ENCODE measurements at places on chromosomes 3 and 15.

- no peak for DNase-seq
These were observed 549.8 kb downstream of the NSUN3 start for GRCh38 chr3:94612631-94613030.

DNA sequence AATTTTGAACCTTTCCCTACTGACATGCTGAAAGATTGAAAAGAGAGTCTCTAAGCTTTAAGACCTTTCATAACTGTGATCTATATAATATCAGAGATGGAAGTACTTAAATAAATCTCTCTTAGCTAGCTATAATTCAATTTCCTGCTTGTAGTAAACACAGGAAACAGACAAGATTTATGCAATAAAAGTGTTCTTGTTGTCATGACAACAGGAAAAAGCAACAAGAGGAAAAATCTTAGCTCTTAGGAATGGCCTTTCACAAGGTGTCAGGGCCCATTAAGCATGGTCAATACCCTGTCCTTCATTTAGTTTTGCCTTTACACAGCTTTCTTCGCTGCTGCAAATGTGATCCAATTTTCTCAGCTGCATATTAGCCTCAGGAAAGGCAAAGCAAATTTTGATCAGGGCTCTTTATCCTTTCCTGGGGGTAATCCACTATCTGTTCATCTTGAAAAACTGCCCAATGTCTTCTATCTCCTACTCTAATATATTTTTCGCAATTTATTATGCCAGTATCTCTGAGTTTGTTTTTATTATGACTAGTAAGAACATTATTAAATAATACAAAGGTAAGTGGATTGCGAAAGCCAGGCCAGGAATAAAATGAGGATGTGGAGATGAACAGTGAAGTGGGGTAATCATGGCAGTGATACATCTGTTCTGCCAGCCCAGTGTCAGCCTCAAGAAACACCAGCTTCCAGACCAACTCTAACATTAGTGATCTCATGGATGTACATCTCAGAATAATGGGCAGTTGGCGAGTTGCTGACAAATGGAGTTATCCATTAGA lies 28.7 kb downstream of the SIDT1 start:
- DNase-seq = no peak

- DNase-seq = no peak
These were observed 887.8 kb downstream of the IGSF11 start for GRCh38 chr3:118146658-118147375.

GRCh38 chr3:127689266-127689860 lies 16.6 kb downstream of the ABTB1 start:
- DNase-seq = no peak

GRCh38 chr3:42509111-42509510 lies 6.7 kb downstream of the VIPR1 start:
- no peak for DNase-seq

DNA sequence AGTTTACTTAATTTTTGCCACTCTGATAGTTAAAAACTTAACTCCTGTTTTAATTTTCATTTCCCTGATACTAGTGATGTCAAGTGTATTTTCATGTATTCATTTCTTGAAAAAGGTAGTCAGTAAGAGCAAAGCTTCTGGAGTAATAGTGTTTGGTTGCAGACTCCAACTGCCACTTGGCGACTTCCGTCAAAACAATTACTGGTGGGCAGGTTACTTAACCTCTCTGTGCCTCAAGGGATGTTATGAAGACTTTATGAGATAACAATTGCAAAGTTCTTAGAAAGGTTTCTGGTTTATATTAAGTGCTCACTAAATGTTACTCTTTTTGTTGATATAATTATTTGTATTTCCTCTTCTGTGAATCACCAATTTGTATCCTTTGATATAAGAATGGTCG lies 129.7 kb downstream of the NFKBIZ start:
- no peak for DNase-seq

- no peak for DNase-seq
These were observed 23.7 kb upstream of the FAM98B start for GRCh38 chr15:38430106-38430760.

- DNase-seq = no peak
These were observed 40.5 kb downstream of the PPCDC start for GRCh38 chr15:75063889-75064288.

DNA sequence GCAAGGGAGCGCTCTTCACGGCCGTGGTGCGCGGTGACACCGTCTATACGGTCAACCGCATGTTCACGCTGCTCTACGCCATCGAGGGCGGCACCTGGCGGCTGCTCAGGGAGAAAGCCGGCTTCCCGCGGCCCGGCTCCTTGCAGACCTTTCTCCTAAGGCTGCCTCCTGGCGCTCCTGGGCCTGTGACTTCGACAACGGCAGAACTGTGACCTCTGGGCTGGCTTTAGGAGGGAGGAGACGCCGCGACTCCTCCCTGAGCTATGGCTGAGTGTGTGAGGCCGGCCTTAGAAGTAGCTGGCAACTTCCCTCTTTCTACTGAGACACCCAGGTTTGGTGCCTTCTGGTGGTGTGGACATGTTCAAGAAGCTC lies 1.4 kb downstream of the KBTBD13 start:
- peak; percentile 20 for DNase-seq

DNA sequence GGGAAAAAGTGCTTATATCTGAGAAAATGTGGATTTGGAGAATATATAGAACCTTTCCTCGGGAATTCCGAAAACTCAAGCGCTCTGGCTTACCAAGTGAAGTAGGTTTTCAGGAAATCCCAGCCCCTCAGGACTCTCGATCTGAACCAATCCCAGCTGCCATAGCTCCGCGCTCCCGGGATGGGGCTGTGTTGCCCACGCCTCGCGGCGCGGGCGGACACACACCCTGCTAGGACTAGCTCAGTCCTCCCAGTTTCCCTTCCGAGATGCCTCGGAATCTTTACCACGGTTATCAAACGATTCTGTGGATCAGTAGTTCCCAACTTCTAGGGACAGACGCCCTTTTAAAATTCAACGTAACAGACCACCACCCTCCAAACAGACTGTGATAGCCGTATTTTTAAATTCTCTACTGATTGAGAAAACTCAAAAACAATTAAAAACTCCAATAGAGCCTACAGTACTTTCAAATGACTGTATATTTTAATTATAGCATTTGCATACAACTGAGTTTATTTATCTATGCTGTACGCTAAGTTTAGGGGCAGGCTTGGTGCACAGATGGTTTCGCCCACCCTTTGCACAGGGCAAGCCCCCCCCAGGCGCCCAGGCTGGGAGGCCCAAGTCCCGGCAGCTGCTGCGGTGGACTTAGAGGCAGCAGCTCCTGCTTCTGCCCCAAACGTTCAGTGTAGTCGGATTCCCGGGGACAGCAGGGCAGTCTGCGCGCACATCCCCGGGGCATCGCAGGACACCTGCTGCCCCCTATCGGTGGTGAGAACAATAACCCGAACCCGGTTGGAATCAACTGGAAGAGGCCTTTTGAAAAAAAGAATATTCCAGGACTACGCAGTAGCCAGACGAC lies 52.3 kb downstream of the CCDC54 start:
- DNase-seq = peak; percentile 21

DNA sequence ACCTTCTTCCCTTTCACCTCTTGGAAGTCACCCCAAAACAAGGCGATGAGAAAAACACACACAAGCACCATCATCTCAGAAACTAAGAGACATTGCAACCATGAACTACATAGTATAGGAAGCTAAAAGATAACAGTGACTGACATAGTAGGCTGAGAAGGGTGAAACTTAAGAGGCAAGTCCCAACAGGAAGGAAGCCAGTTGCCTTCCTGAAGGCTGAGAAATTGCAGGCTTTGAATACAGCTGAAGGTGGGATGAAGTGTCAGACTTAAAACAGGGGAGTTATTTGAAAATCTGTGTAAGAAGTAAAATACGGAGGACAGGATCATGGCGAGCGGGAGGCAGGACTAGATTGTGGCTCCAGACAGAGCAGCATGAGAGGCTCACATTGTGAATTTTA lies 27.8 kb downstream of the SLC27A2 start:
- DNase-seq = no peak

DNA sequence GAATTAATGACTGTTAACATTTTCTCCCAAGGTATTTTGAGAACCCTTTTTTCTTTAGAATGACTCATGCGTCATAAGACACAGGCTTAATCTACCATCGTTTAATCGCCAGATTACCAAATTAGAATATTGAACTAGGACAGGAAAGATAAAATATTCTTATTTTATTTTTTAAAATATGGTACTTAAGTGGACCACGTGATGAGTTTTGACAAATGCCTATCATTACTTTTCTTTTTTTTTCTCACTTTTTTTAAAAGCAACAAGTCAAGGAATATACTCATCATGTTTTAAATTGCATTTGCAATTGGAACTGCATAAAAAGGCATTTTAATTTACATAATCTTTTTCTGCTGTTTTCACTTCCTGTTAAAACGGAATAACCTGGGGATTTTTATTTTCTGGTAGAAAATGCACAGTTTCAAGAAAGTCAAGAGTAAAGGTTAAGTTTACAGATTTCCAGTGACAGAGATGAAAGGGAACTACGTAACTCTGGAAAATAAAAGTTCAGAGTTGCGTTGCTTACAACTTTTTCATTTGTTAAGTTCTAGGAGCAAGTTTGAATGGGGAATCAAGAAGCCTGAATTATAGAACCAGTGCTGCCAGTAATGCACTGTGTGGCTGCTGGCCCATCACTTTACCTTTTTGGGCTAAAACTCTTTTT lies 23.6 kb downstream of the SIAH2 start:
- no peak for DNase-seq

DNA sequence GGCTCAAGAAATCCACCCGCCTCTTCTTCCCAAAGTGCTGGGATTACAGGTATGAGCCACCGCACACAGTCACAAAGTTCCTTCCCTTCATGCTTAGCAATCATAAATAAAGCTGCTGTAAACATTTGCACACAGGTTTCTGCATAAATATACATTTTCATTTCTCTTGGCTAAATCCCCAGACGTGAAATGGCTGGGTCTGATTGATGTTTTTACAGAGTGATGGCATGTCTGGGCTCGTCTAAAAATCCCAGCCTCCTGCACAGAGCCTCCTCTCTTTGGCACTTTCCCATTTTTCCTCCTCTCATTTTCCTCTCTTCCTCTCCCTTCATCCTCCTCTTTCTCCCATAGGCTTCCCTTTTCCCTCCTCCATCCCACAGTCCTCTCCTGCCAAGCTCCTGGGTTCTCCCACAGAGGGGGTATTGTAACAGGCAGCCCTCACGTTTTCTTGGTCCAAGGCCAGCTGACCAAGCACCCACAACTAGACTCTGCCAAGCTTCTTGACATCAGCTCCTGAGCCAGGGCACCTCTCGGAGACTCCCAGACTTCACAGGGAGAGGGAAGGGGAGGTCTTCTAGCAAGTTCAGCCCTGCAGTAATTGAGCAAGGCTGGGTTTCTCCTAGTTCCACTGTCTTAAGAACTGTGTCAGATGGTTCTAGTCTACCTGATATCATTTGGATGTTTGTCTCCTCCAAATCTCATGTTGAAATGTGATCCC lies 10.5 kb upstream of the PLA2G4E start:
- DNase-seq = no peak

GRCh38 chr3:14274612-14274936 lies 96.0 kb downstream of the LSM3 start:
- no peak for DNase-seq

- no peak for DNase-seq
These were observed 20.9 kb upstream of the FSTL1 start for GRCh38 chr3:120471643-120472042.

DNA sequence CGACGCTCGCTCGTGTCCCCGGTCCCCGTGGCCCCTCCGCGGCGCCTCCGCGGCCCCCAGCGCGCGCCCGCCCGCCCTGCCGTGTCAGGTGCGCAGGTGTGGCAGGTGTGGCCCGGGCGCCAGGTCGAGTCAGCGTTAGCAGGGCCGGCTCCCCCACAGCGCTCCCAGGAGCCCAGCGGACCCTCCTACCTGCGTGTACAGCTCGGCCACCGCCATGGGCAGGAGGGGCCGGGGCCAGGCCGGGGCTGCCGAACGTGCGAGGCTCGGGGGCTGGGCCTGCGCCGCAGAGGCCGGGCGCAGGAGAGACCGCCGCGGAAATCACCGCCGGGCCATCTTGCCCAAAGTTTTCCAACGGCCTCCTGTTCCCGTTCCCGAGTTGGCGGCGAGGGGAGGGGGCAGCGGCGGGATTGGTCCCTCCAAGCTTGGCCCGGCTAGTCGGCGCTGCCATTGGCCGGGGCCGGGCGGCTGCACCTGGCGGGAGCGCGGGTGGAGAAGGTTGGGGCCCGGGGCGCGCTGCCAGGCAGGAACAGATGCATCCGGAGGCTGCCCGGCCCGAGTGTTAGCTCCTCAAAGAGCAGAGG lies at the start of gene MYO5C:
TSS of gene MYO5C (minus strand) at position 384 of the 581 bp plus-strand sequence. CDS start at position 216, 168 bp downstream.
- DNase-seq = no peak

DNA sequence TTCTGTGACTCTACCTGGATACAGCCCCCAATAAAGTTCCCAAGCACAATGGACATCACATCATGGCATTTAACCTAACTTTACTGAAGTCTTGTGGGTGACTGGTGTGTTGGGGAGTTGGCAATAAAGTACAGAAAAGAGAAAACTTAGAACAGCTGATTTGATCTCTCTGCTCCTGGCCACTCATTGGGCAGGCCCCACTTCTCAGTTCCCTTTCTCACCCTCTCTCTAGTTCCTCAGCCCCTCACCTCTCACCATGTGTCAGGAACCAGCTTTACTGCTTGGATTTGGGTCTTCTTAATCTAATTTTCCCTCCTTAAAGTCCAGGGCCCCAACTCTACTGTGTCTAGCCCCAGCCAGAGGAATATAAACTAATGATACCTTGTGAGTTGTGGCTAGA lies 713 bp upstream of the MUC13 start:
- DNase-seq = no peak

- DNase-seq = no peak
These were observed 200.0 kb upstream of the UBE2E2 start for GRCh38 chr3:23002836-23003732.

GRCh38 chr15:31269816-31270575 lies 56.6 kb upstream of the KLF13 start:
- no peak for DNase-seq

- no peak for DNase-seq
These were observed 132.3 kb downstream of the KCNAB1 start for GRCh38 chr3:156252656-156253055.

DNA sequence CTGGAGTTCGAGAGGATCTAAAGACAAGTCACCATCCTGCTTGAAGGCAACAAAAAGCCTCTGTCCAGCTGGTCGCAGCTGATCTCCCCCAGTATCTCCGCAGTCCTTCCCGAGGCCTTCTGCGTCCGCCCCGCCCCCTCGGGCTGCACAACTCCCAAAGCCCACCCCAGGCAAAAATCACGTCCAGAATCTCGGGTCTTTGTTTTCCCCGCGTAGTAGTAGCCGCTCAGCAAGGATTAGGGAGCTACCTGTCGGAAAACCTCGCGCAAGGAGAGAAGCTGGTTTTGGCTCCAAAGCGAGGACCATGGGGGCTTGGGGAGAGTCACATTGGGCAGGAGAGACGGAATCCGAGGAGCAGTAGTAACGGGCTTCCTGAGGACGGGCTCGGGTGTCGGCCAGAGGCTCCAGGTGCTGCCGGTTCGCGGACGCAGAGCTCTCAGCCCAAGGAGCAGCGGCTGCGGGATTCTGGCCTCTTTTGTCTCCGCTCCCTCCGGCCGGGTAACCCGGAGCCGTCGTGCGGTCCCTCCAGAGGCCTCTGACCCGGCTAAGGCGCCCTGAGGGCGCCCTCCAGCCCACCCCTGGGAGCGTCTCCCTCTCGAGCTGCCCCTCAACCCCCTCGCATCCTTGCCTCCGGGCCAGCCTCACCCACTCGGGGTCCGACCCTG lies 401 bp downstream of the ZSCAN29 start:
- DNase-seq = no peak
